ENCODE measurements at places on chromosomes 4 and X. TPM values are rescaled to one million over a fixed set of nuclear protein-coding genes. Genes with fewer than 3 reads are reported as not detected.

DNA sequence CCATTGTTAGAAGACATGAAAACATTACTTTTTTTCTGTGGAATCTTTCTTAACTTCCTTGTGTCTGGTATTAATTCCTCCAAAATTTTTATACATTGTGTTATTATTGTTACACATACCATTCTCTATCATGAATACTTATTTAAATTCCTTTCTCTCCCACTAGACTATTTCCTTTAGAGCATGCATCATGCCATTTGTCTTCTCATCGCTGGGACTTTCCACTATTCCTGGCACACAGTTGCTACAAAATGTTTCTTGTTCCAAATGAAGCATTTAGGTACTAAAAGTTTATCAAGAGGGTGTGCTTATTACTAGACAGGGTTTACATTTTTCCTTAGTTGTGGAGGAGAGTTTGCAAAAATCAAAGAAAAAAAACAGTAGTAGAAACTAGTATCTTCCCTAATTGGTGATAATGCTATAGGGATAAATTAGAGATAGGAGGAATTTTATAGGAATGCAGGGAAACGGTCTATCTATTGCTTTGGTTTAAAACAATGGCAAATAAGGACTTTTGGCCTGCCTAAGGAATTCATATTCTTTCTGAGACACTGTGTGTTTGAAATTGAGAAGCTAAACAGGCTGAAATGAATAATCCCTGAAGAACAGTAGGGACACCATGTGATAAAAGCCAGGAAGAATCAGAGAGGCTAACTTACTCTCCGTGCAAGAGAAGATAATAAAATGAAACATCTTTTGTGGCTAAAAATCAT, 187.5 kb upstream of the TBC1D9 start:
- no peaks in the 10 kb centered on the region for H3K36me3 ChIP-seq
- H3K27ac ChIP-seq, result no peak overlapping the region
- H3K4me3 ChIP-seq, result no peak overlapping the region
- H3K27me3 ChIP-seq, result peaks cover 2% of the 10 kb centered on the region

FTSJ1 gene
- 59.2 TPM for total RNA-seq

- H3K4me3 ChIP-seq, result no peak overlapping the region
- DNase-seq, result no peak
- H3K4me1 ChIP-seq, result peaks cover 6% of the 10 kb centered on the region
- H3K36me3 ChIP-seq, result no peaks in the 10 kb centered on the region
- no peaks in the 10 kb centered on the region for H3K27me3 ChIP-seq
These were observed 171.9 kb downstream of the TMA16 start for GRCh38 chr4:163666332-163666873.

- no peak overlapping the region for H3K4me3 ChIP-seq
- no peak for DNase-seq
- H3K27ac ChIP-seq, result no peak overlapping the region
- H3K36me3 ChIP-seq, result no peaks in the 10 kb centered on the region
- H3K4me1 ChIP-seq, result peaks cover 8% of the 10 kb centered on the region
These were observed 71.3 kb upstream of the ACSL1 start for GRCh38 chr4:184896868-184897715.

TLL1 gene
- not detected for total RNA-seq

P2RY8 gene
- 87.6 TPM for total RNA-seq

GRCh38 chrX:3713937-3714434, 537 bp upstream of the PRKX start:
- H3K27ac ChIP-seq, result peak overlapping the region; percentile 75
- peaks cover 12% of the 10 kb centered on the region for H3K36me3 ChIP-seq
- peaks cover 3% of the 10 kb centered on the region for H3K4me1 ChIP-seq
- H3K27me3 ChIP-seq, result no peaks in the 10 kb centered on the region

- H3K27ac ChIP-seq, result no peak overlapping the region
- no peak overlapping the region for H3K4me3 ChIP-seq
- DNase-seq, result no peak
- H3K4me1 ChIP-seq, result no peaks in the 10 kb centered on the region
- no peaks in the 10 kb centered on the region for H3K27me3 ChIP-seq
These were observed 135.7 kb upstream of the ANXA10 start for GRCh38 chr4:167956676-167957075.

- peak overlapping the region; percentile 68 for H3K4me3 ChIP-seq
- H3K36me3 ChIP-seq, result peaks cover 2% of the 10 kb centered on the region
- H3K4me1 ChIP-seq, result peaks cover 14% of the 10 kb centered on the region
- peak overlapping the region; percentile 91 for H3K27ac ChIP-seq
- no peaks in the 10 kb centered on the region for H3K27me3 ChIP-seq
These were observed 331.6 kb downstream of the BCOR start for GRCh38 chrX:39766085-39766726.

RBBP7 gene
- total RNA-seq, result 149 TPM

- H3K27me3 ChIP-seq, result no peaks in the 10 kb centered on the region
- H3K4me1 ChIP-seq, result no peaks in the 10 kb centered on the region
- H3K4me3 ChIP-seq, result no peak overlapping the region
- H3K36me3 ChIP-seq, result no peaks in the 10 kb centered on the region
These were observed 204.6 kb upstream of the DIAPH2 start for GRCh38 chrX:96480081-96480480.

WDFY3 gene
- total RNA-seq, result 1.1 TPM

TKTL2 gene
- total RNA-seq, result not detected

- H3K4me3 ChIP-seq, result no peak overlapping the region
- no peaks in the 10 kb centered on the region for H3K27me3 ChIP-seq
- no peak for DNase-seq
- no peaks in the 10 kb centered on the region for H3K36me3 ChIP-seq
- H3K27ac ChIP-seq, result no peak overlapping the region
These were observed 37.3 kb downstream of the SAT1 start for GRCh38 chrX:23820235-23820782.

PAGE2 gene
- total RNA-seq, result not detected

CNOT6L gene
- total RNA-seq, result 160 TPM

- H3K4me1 ChIP-seq, result peaks cover 20% of the 10 kb centered on the region
- no peaks in the 10 kb centered on the region for H3K27me3 ChIP-seq
- peak; percentile 60 for DNase-seq
- H3K4me3 ChIP-seq, result peak within 1 kb of the TSS; percentile 95
- H3K36me3 ChIP-seq, result peaks cover 5% of the 10 kb centered on the region
These were observed at the start of gene ELF4 for GRCh38 chrX:130110379-130111219. Gene ELF4 (minus strand): TSS chrX:130110497. CDS start chrX:130081330, 29,167 bp downstream.

- H3K27me3 ChIP-seq, result no peaks in the 10 kb centered on the region
- H3K4me1 ChIP-seq, result peaks cover 6% of the 10 kb centered on the region
- no peak for DNase-seq
- peaks cover 13% of the 10 kb centered on the region for H3K36me3 ChIP-seq
- no peak overlapping the region for H3K27ac ChIP-seq
These were observed 26.0 kb downstream of the OCRL start for GRCh38 chrX:129566073-129566472.

PABPC4L gene
- not detected for total RNA-seq
